ENCODE measurements at places on chromosomes 12 and 14. TPM values are rescaled to one million over a fixed set of nuclear protein-coding genes. Genes with fewer than 3 reads are reported as not detected.

DNA sequence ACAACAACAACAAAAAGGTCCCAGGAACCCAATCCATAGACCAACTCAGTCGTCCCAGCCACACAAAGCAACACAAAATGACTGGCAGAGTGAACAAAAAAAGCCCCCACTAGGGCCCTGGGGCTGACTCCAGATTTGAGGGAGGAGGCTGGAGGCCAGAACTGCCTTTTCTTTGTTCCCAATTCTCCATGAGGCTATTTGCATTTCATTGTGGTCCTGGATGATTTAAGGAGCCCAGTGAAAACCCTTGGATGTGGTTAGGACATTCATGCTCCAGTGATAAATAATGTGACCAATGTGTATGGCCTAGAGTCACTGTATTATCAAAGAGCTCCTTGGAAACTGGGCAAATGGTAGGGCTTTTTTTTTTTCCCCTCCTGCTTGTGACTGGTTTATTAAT, 192.9 kb downstream of the NUAK1 start:
- DNase-seq = no peak

DNA sequence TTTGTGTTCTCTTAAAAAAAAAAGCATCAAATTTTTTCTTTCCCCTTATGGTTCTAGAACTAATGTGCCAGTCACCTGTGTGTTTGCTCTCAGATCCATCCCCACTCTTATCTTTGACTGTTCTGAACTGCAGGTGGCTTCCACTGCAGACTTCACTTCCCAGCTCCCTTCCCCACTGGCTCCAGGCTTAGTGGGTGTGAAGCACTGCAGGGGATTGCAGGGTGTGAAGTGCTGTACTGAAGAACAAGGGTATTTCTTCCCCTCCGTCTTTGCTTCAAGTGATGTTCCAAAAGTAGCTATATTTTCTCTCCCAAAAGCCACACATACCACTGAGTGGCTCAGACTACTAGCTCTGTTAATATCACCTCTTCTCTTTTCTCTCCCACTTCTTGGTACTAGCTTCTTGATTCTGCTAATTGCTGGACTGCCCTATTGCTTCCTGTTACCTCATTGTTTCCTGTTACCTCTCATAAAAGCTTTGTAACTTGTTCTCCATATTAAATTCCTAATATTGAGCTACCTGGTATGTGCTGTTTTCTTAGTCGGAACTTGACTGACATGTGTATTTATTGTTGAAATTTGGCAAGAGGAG, 115.4 kb upstream of the PRICKLE1 start:
- no peak for DNase-seq

DNA sequence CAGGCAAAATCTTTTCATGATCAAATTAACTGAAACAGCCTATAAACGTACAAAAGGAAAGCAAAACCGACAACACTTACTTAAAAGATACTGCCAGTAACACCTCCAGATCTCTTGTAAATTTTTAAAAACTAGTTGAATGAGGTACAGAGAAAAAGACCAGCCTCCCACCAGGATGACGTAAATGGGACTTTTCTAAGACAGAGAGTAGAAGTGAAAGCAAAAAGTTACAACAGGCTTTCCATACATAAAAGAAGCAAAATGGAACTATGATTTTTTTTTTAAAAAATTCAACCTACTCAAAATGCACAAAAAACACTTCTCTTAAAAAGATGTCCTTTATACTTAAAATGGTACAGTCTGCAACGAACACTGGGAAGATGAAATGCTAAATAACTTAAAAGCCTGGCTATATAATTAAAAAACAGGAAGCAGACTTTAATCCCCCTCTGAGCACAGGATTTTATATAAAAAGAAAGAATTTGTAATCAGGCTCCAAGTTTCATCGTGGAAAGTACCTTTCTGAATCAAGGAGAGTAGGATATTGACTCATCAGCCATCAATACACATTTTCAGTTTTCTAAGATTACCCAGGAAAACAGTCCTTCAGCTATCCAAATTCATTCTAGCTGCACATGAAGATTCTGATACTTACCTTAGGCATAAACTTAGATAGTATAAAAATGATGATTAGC, 14.2 kb upstream of the MYO1A start:
- peak; percentile 31 for DNase-seq

GRCh38 chr14:40122968-40123648, 690.9 kb upstream of the FBXO33 start:
- DNase-seq = no peak

- DNase-seq = no peak
Observed at GRCh38 chr14:90193925-90194324, 62.4 kb upstream of the PSMC1 start.

DNA sequence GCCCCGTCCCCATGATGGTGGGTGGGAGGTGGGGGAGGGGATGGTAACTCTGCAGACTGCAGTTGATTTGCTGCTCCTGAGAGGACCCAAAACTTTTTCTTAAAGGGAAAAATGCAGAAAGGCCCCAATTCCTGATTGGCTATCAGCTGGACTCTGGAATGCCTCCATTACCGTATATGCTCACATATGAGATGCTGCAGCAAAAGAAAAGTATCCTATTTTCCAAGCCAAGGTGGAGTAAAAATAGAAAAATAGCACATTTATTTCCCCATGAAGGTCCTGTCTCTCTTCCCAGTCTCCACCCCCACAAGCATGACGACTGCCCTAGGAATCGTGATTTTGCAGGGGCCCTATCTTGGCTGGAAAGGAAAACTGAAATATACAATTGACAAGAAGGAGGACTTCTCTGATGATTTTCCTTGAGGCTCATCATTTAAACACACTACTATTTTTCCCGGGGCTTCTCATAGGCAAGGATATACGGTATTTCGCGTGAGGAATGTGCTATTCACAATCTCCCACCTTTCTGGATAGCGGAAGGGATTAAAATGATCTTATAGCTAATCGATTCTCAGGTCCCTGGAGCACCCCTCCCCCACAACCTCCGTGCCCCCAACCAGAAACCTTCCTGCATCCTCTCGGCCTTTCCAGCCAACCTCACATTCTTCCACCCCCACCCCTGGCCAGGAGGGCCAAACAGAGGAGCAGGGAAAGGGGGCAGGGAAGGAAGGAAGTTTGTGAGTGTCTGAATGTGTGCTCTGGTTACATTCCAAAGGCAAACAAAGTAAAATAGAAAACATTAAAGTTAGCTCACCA, 138.9 kb upstream of the CCND2 start:
- no peak for DNase-seq

GRCh38 chr14:105052110-105052458, 13.1 kb downstream of the GPR132 start:
- no peak for DNase-seq

- no peak for DNase-seq
Observed at GRCh38 chr12:116597886-116598285, 38.7 kb downstream of the MAP1LC3B2 start.

DNA sequence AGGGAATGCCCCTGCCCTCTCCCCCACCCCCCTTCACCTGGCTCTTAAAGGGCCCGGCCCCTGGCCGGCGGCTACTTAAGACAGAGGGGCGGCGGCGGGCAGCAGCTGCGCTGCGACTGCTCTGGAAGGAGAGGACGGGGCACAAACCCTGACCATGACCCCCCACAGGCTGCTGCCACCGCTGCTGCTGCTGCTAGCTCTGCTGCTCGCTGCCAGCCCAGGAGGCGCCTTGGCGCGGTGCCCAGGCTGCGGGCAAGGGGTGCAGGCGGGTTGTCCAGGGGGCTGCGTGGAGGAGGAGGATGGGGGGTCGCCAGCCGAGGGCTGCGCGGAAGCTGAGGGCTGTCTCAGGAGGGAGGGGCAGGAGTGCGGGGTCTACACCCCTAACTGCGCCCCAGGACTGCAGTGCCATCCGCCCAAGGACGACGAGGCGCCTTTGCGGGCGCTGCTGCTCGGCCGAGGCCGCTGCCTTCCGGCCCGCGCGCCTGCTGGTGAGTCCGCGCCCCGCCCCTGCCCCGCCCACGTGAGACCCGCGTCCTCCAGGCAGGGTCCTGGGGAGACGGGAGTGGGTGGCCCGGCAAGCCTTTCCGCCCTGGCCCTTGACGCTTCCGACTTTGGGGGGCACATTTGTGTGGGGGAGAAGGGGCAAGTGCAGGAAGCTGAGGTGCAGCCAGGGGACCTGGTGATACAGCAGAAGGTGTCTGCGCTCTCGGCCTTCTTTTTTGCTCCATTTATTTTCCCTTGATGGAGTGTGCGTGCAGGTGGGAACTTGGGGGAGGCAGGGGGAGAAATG, at the start of gene IGFBP6:
TSS of gene IGFBP6 (plus strand) at position 104 of the 790 bp plus-strand sequence. CDS start at position 155, 51 bp downstream.
- peak; percentile 34 for DNase-seq

- DNase-seq = peak; percentile 1
Observed at GRCh38 chr12:87020071-87020470, 763.9 kb upstream of the MGAT4C start.

DNA sequence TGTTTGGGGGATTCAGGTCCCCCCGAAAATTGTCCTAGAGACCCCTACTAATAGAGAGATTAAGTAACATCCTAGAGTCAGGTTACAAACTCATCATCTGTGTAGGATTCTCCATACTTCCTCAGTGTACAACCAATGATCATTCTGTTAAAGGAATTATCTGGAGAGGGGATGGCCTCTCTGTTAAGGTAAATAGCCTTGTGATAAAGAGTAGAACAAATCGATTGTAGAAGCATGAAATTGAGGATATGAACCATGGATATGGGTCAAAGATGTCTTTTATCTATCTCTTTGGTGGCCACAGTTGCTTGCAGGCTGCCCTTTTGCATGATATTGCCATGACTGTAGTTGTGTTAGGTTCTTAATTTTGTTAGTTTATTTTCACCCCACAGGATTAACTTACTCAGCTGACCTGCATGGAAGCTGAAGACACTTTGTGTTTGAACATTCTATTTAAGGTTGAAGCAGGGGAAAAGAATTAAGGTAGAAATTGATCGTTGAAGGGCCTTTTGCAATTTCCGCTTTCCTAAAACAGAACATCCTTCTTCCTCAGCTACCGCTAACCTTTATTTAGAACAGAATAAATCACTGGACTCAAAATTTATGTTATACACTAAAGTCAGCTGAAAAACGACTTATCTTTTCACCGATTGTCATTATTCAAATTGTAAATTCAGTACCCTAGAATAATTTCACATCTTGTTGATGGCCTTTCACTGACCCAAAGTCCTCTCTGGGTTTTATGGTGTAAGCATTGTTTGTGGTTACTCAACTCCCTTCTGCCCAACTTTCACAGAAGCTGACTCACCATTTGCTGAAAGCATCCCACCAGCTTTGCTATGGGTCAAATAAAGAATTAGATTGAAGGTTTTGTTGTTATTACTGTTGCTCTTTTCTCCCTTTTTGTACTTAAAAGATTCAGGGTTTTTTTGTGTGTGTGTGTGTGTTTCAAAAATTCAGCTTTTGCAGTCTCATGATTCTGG, 52.3 kb downstream of the IRAK3 start:
- DNase-seq = peak; percentile 18

GRCh38 chr14:77436042-77436441, 12.7 kb upstream of the NOXRED1 start:
- DNase-seq = peak; percentile 23

DNA sequence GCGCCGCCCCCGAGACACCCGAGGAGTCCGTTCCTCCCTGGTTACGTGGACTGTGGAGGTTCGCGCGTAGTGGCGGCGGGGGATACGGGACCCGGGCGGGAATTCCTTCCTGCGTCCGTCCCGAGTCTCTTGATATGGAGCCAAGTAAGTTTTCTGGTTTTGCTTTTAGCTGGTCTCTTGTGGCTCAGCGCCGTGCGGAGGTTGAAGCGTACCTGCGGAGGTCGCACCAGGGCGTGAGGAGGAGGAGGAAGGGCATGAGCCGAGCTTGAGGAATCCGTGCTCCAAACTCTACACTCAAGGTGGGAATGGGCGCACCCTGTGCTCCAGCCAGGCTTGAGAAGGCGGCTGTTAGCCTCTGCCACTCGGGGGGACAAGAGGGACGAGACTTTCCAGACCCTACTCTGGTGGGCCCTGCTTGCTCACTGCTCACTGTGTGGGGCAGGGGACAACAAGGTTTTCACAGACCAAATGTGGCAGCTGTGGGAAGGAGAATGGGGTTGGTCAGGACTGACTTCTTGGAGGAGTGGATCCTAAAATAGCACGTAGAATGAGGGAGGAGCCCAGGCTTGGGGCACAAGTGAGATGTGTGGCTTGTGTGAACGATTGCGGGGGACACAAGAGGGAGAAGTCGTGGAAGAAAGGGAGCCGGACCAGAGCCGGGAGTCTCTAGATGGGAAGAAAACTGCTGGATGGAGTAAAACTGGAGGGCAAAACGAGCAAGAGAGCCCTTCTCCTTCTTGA, 577 bp downstream of the ATG101 start:
- no peak for DNase-seq

- DNase-seq = no peak
Observed at GRCh38 chr12:51429700-51430099, 5.1 kb downstream of the SLC4A8 start.

- no peak for DNase-seq
Observed at GRCh38 chr14:50750323-50750722, 80.6 kb downstream of the NIN start.

GRCh38 chr12:117850048-117850447, 118.7 kb downstream of the KSR2 start:
- peak; percentile 43 for DNase-seq

GRCh38 chr12:85155791-85156190, 119.6 kb downstream of the LRRIQ1 start:
- DNase-seq = peak; percentile 23

DNA sequence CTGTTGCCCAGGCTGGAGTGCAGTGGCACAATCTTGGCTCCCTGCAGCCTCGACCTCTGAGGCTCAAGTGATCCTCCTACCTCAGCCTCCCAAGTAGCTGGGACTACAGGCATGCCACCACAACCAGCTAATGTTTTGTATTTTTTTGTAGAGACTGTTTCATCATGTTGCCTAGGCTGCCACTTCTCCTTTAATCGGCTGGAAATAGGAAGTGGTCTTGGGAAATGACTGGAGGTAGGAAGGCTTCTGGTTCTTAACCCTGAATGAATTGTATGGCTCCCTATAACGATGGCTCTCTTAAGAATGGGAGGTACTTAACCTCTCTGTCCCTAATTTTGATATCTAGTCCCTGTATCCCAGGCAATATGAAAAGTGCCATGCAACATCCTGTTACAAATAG, 113.9 kb upstream of the USP15 start:
- DNase-seq = no peak

GRCh38 chr12:116126610-116127009, 150.9 kb downstream of the MED13L start:
- DNase-seq = no peak

The DICER1 gene
- 22.8 TPM for total RNA-seq

The ERBB3 gene
- total RNA-seq = 0.64 TPM

The MYH6 gene
- total RNA-seq = not detected

The COX8C gene
- not detected for total RNA-seq

The SCNN1A gene
- total RNA-seq = 2.9 TPM

The LAG3 gene
- not detected for total RNA-seq

The DIO3 gene
- not detected for total RNA-seq

The KRT82 gene
- not detected for total RNA-seq

The AICDA gene
- not detected for total RNA-seq

The PTPRQ gene
- total RNA-seq = 0.12 TPM

The KLRC3 gene
- total RNA-seq = not detected

The SYCP3 gene
- not detected for total RNA-seq

The C1QL4 gene
- total RNA-seq = 2.3 TPM

The PTGER2 gene
- total RNA-seq = not detected

Measured in A172 (cell line).